HepG2 (cell line): ENCODE measurements at places on chromosomes 5 and 9.

GRCh38 chr5:91125916-91126315, 257.2 kb downstream of the ARRDC3 start:
- DNase-seq, result no peak

DNA sequence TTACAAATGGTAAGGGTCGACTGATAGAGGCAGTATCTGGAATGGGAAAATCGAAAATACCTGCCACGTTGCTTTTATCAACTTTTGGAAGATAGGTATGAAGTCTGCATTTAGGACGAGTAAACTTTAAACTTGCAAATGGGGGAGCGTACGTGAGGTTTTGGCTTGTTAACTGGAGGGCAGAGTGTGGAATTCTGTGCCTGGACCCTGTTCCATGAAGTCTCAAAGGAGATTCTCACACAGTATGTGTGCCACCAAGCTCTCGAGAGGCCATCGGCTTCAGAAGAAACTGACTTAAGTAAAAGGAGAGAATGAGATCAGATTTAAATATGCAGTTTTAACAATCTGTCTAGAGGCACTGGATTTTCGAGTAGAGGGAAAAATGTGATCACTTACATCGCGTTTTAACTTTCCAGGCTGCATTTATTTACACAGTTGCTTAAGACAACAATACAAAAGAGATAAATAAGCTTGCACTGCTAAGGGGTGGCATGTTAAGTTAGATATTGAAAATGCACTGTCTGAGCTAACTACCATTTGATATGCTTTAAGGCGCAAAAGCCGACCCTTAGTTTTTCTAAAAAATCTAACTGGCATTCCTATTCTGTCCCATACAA, 401.6 kb downstream of the EBF1 start:
- DNase-seq, result no peak

- DNase-seq, result no peak
These were observed 187.0 kb upstream of the KCNN2 start for GRCh38 chr5:114174837-114175236.

- DNase-seq, result no peak
These were observed 482.7 kb upstream of the TLE4 start for GRCh38 chr9:79089054-79089560.

- no peak for DNase-seq
These were observed 3.1 kb upstream of the DOCK8 start for GRCh38 chr9:211557-211956.

DNA sequence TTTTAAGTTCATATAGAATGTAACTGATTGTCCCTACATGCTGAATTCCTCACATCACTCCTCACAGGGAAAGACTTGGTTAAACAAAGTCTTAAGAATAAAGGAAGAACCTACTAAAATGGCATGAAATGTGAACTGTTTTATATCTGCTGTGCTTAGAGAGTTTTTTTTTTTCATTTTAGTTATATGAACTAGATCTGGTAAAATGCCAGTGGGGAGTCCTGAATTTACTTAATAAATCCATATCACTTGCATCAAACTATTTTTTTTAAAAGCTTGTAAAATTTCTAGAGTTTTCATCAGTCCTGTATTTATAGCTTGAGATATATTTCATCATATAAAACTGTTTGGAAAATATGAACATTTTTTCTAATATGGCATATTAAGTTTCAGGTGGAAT, 1528.6 kb downstream of the EFNA5 start:
- DNase-seq, result no peak

- DNase-seq, result no peak
These were observed at the start of gene NPR3 for GRCh38 chr5:32710550-32711361. NPR3 (plus strand) TSS chr5:32711321; CDS start chr5:32711777, 456 bp downstream.

- DNase-seq, result no peak
These were observed 197.6 kb downstream of the DRD1 start for GRCh38 chr5:175246242-175246888.

DNA sequence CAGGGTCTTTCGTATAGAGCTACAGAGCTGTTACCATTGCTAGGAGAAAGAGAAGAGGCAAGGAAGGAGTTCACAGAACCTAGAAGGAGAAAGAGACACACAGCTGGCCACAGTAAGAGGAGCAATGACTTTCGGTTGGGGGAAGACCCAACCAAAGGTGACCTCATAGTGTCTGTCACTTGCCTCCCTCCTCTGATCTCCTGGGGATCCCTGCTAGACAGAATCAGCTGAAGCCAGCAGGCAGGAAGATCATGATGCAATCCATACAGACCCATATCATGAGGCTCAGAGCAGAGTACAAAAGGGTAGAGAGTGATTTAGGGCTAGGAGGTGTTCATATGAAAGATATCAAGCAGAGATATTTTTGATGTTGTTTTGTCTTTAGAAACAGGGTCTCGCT, 26.0 kb upstream of the EPB41L4B start:
- DNase-seq, result no peak

GRCh38 chr9:123116036-123116435, 82.6 kb downstream of the GPR21 start:
- no peak for DNase-seq

DNA sequence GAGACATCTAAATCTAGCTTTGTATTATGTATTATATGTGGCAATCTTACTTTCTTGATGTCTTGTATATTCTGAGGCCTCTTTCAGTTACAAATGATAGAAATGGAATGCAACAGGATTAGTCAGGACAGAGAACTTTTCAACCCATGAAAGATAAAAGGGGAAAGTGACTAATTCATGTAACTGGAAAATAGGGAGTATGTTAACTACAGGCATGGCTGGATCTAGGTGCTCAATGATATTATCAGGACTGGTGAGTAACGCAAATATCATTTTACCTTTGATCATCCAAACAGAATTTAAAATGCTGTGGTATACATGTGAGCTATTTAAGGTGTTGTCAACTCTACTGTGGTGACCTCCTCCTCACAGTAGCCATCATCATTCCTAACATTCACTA, 215.7 kb upstream of the GLRA1 start:
- DNase-seq, result no peak

DNA sequence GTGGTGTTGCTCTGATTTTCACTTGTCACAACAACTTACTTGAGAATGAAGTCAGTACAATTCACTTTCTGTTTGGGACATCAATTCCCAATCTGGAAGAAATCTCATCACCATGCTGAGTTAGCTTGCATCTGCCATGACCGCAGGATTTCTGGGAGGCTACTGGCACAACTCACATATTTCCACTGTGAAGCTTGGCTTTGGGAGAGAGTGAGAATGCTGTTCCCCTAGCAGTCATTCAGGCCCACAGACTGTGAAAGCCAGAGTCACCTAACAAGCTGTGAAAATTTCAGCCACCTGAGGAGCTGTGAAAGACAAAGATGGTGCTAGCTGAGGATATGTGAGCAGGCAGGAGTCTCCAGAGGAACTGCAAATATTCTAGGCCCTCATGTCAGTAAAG, 365.2 kb upstream of the TUSC1 start:
- no peak for DNase-seq

- no peak for DNase-seq
These were observed 201.0 kb upstream of the VLDLR start for GRCh38 chr9:2420543-2420942.

GRCh38 chr5:93415819-93416218, 165.2 kb downstream of the NR2F1-AS1 start:
- DNase-seq, result no peak

- DNase-seq, result no peak
These were observed 743.3 kb upstream of the PTPRD start for GRCh38 chr9:11356067-11356466.
